ENCODE measurements at places on chromosomes 1 and 21.

DNA sequence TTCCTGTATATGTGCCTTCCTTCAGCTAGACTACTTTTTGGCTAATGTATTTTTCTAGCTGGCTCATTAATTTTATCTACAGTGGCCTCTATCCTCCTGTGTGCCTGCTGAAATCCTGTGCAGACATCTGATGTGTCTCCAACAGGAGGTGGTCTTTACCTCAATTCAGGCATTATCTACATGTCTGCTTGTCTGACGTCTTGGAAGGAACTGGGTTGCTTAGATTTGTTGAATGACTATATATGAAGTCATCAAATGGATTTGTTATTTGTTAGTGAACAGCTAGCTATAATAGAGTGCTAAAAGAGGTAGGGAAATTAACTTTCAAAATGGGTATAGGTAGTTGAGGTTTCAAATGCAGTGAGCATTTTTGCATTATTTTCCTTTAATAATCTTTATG is 6.7 kb downstream of the RPL5 start:
- no peak for DNase-seq

DNA sequence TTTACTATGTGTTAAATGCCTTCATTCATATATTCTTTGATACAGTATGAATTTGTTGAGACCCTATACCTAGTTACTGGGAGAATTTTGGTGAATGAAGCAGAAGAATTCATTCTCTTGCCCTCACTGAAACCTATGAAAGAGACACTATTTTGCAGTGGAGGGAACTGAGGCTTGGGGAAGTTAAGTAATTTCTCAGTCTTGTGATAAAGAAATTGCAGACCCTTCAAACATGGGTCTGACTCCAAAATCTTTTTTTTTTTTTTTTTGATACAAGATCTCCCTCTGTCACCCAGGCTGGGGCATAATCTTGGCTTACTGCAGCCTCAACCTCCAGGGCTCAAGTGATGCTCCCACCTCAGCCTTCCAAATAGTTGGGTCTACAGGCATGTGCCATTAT is 132.1 kb downstream of the DNM3 start:
- DNase-seq = no peak

DNA sequence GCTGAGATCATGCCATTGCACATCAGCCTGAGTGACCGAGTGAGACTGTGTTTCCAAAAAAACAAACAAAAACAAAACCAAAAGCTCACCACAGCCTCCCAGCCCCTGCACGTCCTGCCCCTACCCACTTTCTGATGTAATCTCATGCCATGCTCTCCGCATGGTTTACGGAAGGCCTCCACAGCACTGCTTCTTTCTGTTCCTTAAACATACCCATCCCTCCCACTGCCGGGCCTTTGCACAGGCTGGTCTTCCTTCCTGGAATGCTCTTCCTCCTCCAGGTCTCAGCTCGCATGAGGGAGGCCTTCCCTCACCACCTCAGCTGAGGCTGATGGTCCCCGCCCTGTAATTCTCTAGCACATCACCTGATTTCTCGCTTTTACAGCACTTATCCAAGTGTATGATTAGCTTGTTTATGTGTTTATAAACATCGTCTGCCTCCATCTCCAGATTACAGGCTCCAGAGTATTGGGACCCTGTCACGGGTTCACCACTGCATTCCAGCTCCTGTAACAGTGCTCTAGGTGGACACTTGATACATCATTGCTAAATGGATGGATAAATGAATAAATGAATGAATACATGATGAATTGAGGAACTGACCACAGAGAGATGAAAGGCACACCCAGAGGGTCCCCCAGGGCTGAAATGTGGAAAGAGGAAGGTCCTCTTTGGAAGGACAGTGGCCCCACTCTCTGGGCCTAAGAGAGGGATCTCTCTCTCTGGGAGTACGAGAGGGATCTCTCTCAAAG is 22.1 kb downstream of the TCEA3 start:
- DNase-seq = no peak

GRCh38 chr21:29486306-29486807 is 187.6 kb downstream of the BACH1 start:
- no peak for DNase-seq

GRCh38 chr1:160645386-160646130 is 1.3 kb downstream of the SLAMF1 start:
- DNase-seq = no peak

- no peak for DNase-seq
These were observed 44.9 kb downstream of the GREM2 start for GRCh38 chr1:240567066-240567465.

All from naive thymus-derived CD4-positive, alpha-beta T cell (primary cell).